ENCODE measurements at places on chromosomes 4 and X. TPM values are rescaled to one million over a fixed set of nuclear protein-coding genes. Genes with fewer than 3 reads are reported as not detected.

- DNase-seq: no peak
These were observed 75.7 kb downstream of the SH2D1A start for GRCh38 chrX:124421898-124422655.

DNA sequence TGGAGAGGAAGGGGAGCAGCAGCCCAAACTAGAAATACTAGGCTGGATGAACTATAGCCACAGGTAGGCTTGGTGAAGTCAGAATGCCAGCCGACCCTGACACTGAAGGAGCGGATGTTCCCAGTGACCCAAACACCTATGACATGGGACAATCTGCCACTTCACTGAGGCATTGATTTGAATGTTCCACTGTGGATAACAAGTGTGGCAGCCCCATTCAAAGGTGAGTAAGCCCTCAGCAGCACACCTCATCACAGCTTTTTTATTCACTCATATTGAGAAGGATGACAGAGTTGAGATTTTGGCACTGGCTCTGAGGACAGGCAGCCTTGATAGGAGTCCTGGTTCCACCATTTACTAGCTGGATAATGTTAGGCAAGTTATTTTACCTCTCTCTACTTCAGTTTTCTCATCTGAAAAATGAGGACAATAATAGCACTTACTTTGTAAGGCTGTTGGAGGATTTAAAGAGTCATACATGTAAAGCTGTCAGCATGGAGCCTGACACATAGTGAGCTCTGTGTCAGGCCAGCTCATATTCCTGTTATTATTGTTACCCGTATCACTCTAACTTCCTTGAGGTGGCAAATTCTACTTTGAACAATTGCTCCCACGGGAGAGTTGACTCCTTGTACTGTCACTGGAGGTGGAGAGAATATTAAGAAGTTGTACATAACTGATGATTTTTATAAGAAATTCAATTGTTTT lies 114.6 kb downstream of the RASL11B start:
- DNase-seq: no peak

DNA sequence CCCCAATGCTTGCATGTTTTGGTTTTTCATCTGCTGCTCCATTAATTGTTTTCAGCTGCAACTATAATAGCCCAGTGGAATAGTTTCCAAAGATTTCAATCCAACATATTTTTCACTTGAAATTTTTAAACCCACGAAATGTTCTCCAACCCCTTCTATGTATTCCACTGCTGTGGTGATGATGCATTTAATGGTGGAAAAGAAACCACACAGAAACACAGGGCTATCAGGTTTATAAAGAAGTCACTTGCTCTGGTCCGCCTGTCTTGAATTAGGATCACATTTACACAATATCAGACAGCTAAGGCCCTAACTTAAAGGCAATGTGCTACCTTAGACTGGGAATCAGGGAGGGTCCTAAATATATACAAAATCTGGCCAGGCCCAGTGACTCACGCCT lies 35.0 kb downstream of the OPHN1 start:
- no peak for DNase-seq

Gene NXF2B
- total RNA-seq: not detected

DNA sequence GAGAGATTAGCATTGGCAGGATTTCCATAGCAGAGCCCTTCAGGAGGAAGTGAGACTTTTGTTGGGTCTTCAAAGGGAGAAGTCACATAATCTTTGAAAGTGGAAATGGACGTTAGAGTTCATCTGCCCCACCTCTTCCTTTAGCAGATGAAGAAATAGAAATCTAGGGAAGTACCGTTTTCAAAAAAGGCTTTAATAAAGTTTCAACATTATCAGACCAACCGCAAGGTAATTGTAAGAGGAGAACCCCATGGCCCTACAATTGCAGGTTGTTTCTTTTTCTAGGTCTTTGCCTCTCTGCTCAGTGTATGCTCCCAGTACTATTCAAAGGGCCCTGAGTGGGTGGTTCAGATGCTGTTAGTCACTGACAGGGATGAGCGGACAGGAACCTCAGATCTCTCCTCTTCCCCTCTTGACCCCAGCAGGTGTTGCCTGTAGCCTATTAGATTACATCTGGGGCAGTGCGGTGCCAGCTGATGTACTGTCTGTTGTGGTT lies 48.6 kb upstream of the AP1S2 start:
- no peak for DNase-seq

Data from mesothelial cell of epicardium (in vitro differentiated cells).